ENCODE measurements at places on chromosomes 3 and 15.
A peak's percentile ranks its signal among the peaks of the same experiment; 100 is the strongest.

GRCh38 chr3:87270908-87271700 is 5.3 kb downstream of the POU1F1 start:
- DNase-seq: peak; percentile 72

- DNase-seq: no peak
Measured at GRCh38 chr3:117619805-117620204, 910.2 kb downstream of the TUSC7 start.

DNA sequence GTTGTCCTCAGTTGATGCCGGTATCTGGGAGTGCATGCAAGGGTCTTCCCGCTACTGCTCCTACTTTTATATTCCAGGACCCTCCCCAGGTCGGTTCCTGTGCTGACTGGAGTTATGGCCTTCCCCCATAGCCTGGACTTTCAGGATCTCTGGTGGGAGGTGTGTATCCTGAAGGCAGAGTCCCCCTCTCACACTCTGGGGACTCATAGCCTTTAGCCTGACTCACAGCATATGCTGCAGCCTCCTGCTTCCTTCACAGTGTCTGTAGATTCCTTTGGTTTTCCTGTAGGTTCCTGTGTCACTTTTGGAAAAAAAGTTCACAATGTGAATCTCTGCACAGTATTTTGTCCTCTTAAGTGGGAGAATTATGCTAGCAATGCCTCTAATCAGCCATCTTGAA is 180.6 kb upstream of the RBMS3 start:
- no peak for DNase-seq

DNA sequence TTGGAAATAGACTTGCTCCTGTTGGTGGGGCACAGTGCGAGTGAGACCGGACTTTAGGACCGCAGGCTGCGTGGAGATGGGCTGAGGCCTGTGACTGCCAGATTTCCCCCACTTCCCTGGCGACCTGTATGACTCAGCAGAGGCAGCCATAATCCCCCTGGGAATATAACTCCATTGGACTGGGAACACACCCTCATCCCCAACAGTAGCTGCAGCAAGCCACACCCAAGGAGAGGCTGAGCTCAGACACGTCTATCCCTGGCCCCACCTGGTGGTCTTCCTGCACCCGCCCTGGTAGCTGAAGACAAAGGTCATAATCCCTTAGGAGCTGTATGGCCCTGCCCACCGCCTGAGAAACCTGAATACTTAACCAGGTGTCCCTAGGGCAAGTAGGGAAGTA is 42.6 kb downstream of the DZIP1L start:
- DNase-seq: no peak

DNA sequence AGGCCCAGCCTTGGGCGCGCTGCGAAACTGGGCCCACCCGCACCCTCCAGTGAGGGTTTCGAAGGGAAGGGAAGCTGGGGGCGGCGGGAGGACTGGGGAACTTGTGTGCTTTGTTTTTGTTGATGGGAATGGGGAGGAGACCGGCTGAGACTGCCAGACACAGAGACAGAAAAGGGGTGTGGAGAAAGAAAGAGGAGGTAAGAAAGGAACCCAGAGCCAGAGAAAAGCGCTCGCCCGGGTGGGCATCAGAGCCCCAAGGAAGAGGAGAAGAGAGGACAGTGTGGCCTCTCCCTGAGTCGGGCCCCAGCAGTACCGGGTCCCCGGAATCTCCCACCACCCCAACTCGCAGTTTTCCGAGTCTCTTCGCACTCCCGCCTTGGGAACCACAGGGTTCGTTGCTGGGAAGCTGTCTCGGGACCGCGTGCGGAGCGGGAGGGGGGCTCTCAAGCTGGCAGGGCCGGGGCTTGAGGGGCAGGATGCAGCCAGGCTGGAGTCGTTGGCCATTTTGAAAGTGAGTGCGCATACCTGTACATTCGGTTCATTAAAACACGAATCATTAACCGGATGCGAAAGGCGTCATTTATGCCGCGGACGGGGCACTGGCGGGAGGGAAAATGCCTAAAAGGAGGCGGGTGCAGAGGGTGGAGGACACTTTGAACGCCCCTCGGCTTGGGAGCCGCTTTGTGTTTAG is 3.1 kb downstream of the SKOR1 start:
- DNase-seq: no peak

DNA sequence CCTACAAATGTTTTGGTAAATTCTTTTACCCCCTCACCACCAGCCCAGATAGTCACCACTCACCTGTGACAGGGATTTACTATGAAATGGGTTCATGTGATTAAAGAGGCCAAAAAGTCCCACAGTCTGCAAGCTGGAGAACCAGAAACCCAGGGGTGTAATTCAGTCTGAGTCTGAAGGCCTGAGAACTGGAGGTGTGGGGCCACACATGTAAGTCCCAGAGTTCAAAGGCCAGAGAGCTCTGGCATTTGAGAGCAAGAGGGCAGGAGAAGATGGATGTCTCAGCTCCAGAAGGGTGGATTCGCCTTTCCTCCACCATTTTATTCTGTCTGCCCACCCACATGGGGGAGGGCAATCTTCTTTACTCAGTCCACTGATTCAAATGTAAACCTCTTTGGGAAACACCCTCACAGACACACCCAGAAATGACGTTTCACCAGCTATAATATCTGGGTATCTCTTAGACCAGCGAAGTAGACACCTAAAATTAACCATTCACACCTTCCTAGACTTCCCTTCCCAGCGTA is 11.9 kb downstream of the RTP3 start:
- DNase-seq: no peak

All from hematopoietic multipotent progenitor cell treated with erythropoietin and hydrocortisone succinate and interleukin-3 and kit ligand, for 6 days (in vitro differentiated cells).